KBM-7 (cell line): ENCODE measurements at places on chromosomes 1 and 21.
A peak's percentile ranks its signal among the peaks of the same experiment; 100 is the strongest.

DNA sequence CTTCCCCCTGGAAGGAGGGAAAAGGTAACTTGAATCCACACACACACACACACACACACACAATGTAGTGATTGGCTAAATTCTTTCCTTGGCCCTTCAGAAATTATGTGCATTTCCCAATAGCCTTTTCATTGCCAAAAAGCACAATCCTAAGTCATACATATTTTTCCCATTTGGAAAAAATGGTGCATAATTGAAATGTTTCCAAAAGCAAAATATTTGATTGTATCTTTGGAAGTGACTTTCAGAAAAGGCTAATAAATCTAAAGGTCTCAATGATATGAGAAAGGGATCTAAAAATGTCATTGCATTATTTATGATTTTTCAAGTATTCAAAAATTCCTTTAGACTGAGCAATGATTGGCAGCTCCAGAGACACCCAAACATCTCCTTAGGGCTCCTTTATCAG, 43.5 kb upstream of the NEK7 start:
- no peak for DNase-seq

DNA sequence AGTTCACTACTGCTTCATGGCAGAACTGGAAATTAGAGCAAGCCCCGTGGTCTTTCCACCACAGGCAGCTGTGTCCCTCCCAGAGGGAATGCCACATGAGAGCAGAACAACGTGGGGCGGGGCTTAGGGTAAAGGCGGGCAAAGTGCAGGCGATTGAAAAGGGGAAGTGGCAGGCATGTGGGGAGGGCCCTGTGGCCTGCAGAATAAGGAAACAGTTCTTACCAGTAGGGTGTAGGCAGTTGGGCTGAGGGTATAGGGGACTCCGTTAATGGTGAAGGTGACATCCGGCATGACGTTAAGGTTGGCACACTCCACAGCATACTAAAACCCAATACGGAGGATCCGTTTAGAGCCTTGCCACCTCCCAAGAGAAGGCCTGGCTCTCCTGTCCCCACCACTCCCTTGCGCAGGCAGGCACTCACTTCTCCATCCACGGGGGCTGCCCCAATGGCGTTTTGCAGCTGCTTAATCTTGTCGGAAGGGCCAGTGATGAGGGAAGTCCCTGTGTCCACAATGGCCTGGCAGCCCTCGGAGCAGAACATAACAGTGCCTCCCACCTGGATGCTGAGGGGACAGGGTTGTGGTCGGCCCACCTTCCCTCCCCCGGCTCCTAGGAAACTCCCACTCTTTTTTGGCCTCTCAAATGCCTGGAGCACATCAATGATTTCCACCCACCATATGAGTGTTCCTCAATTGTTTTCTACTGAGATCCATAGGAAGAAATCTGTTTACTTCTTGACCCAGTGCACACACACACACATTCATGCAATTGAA, 9.1 kb upstream of the RAB7B start:
- DNase-seq = peak; percentile 100

DNA sequence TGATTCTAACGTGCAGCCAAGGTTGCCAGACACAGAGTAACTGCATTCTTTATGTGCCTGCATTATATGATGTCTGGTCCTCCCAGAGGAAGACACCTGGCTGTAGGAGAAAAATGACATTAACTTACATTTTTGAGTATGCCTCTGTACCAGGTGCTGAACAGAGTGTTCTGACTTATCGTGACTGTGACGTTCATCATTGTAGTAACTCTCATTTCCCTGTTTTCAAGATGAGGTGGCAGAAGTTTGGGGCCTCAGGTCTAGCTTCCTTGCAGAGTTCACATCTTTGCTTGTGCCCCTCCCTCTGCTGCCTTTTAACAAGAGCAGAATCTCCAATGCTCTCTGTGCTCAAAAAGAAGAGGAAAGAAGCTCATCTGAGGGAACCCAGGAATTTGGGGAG, 488.0 kb downstream of the AJAP1 start:
- no peak for DNase-seq

DNA sequence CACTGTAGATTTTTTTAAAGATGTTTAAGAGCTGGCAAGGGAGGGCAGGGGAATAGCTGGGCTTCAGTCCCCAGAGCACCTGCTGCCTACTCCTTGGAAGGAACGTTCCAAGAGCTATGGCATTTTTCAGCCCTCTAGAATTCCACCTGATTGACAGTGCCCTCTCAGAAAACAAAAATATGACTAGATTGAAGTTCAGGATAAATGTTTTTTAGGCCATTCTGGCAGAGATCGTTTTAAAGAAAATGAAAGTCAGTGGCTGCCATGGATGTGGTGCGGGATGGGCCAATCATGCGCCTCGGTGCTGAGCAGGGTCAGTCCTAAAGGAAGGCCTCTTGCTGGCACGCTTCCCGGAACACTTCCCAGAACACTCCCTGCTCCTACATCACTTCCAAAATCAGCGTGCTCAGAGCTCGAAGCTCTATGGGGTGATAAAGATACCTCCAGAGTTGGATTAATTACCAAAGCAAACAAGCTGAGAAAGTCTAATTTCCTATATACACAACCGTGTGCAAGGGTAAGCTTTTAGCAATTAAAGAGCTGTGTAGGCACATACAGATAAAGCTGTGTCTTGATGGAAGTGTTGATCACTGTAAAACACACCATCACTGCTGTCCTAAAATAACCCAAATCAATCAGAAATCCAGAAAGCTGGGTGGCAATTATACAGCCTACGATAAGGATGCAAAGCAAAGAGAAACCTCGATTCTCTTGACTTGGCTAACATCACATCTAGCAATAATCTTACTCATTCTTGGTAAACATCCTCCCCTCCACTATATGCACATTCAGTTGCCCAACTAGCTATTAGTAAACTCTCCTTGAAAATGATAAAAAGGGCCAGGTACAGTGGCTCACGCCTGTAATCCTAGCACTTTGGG, 34.6 kb downstream of the TGFBR3 start:
- DNase-seq = no peak

- DNase-seq = no peak
Measured at GRCh38 chr1:119674111-119674526, 26.1 kb upstream of the ZNF697 start.

DNA sequence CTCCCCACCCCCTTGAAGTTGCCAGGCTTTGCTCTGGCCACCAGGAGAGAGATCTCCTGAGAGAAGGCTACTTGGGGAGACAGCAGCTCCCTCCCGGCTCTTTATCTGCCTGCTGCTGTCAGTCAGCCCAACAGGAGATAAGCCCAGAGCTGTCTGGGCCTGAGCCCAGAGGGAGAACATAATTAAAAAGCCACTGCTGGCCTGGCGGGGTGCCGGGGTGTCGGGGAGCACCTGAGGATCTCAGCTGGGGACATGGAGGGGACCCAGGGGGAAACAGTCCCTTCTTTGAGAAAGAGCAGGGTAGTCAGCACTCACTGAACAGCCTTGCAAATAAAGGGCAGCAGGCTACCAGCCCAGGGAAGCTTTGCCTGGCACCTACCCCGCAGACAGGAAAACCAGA, 17.9 kb downstream of the VWA5B1 start:
- DNase-seq = no peak

DNA sequence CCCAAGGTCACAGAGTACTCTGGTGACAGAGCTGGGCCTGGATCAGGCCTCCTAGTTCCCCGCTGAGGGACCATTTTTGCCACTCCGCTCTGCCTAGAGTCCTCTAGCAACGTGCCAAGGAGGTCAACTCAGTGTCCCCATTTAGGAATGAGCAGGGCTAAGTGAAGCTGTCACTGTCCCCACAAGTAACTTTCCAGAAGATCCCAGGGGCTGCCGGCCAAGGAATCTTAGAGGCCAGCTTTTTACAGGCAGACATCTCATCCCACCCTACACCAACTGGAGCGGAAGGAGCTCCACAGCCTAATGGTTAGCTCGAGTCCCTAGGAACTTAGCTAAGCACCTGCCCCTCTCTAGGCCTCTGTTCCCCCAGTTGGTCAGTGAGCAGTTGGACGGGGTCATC, 59.7 kb downstream of the VWA5B1 start:
- DNase-seq = no peak

DNA sequence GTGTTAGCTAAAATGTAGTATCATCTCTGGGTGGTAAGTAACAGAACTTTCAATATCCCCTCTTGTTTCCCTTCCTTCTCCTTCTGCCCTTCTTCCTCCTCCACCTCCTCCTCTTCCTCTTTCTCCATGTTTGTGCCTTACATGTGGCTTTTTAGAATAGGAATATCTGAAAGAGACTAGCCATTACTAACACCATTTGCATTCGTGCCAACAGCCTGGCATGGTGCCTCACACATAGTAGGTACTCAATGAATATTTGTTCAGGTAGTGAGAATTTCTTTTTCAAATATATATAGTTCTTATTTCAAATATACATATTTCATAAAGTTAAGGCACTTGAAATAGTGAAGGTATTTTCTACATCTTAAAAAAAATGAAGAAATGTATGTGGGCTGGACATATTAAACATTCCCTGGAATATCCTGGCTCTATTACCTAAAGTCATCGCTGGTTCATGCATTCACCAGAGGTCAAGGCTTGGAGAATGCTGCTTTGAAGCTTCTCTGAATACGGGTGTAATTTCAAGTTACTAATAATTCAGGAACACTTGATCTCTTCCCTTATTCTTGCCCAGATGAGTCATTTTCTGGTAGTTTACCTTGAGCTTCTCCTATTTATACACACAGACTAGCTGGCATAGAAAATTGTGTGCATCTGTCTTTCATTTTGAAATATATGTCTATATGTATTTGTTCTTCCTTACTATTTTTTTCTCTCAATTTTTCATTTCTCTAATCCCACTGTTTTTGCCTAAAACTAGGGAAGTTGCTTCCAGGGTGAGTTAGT, 319.4 kb downstream of the TGFB2 start:
- no peak for DNase-seq

DNA sequence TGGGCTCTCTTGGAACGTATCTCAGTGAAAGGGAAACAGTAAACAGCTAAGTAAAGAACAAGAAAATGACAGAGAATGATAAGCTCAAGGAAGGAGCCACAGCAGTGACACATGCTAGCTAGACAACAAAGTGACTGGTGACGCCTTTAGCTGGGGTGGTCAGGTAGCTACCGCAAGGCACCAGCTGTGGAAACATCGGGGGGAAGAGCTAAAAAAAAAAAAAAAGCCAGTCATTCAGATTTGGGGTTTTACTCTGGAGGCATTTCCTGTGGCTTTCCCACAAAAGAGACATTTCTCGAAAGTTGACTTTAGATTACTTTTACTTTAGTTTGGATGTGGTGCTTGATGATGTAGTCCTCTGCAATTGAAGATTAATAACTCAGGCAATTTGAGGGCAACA, 2.1 kb downstream of the FHAD1 start:
- DNase-seq = peak; percentile 81

- no peak for DNase-seq
Measured at GRCh38 chr21:31524140-31524539, 135.4 kb upstream of the SOD1 start.

GRCh38 chr1:196558411-196558810, 49.8 kb downstream of the KCNT2 start:
- no peak for DNase-seq
